ENCODE measurements at places on chromosomes 4 and X.

DNA sequence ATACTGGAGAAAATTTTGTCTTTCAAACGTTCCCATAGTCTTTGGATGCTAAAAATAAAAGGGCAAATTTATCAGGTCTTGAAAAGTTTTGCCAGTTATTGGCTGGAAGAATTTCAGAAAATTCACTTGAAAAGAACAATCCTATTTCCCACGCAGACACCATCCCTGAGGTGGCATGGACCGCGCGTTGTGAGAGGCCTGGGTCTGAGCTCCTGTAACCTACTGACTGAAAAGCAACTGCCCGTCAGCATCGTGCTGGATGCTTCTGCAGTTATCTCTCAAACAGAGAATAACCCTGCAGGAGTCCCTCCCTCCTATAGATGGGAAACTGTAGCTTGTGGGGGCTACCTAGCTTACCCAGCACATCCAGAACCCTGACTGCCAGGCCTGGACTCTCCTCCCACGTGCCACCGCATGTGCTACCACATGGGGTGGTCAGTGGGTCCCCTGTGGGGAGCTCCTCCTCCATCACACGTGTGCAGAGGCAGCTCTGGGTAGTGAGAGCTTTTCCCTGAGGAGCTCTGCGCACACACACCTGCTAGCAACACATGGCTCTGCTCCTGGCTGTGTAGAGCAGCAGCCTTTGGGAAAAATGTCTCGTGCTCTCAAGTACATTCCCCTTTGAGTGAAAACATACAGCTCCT lies 36.1 kb downstream of the NSG1 start:
- peak; percentile 27 for DNase-seq

- DNase-seq, result no peak
These were observed 44.1 kb upstream of the CLDN24 start for GRCh38 chr4:183366206-183366835.

DNA sequence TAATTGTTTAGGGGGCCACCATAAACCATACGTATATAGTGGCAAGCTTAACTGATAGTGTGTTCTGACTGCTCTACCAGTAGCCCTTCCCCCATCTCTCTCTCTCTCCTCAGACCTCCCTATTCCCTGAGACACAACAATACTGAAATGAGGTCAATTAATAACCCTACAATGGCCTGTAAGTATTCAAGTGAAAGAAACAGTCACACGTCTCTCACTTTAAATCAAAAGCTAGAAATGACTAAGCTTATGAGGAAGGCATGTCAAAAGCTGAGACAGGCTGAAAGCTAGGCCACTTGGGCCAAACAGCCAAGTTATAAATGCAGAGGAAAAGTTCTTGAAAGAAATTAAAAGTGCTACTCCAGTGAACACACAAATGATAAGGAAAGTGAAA lies 78.0 kb downstream of the PRDM5 start:
- DNase-seq, result no peak

- peak; percentile 25 for DNase-seq
These were observed 32.7 kb upstream of the MBTPS2 start for GRCh38 chrX:21806691-21807090.

DNA sequence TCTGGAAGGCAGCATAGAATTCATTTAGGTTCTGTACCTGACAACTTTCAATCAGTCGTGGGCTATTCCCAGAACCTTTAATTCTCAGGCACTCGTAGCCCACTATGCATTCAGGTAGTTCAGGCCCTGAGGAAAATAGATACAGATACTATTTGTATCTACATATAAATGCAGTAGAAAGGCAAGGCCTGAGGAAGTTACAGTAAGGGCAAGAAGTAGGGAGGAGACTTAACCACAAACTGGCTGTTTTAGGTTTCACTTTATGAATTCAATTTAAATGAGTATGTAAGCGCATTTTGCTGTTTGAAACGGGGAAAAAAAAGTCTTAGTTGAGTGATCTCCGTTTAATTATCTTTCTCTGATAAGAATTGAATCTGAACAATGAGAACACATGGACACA lies 529.4 kb upstream of the ATOH1 start:
- DNase-seq, result no peak

- DNase-seq, result no peak
These were observed 12.4 kb upstream of the ARHGAP36 start for GRCh38 chrX:131045726-131046125.

DNA sequence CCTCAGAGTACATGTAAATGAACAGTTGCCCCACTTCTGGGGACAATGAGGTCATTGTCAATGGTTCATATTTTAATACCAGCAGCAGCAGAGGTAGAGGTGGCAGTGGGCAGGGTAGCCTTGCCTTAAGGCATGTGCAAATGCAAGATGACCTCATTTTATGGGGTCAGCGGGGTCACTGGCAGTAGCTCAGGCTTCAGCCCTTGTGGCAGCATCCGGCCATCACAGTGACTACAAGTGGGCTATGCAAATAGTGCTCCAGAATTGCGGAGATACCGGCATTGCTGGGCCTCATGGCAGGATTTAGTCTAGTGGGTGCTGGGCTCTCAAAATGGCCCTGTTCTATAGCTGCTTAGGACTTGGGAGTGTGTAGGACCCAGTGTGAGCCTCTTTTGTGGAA lies 144.7 kb downstream of the FAM47A start:
- no peak for DNase-seq

- DNase-seq, result no peak
These were observed 126.3 kb downstream of the GPAT3 start for GRCh38 chr4:83662204-83662603.

GRCh38 chr4:37780444-37781130 lies 45.9 kb upstream of the PGM2 start:
- DNase-seq, result no peak

DNA sequence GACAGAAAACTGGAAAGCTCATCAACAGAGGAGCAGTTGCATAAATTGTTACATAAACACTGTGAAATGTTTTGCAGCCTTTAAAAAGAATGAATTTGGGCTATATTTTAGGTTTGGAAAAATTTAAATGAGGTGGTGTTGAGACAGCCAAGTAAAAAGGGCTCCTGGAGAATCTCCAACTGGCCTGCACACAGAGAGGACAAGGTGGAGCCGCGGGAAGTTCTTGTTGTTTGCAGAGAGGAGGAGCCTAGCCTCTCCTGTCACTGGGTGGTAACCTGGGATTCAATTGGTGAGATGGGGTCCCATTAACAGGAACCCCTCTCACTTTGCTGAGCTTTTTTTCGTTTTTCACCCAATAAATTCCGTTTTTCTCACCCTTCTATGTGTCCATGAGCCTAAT lies 13.4 kb downstream of the GIMD1 start:
- DNase-seq, result no peak
